ENCODE measurements at places on chromosomes 5 and 9.
A peak's percentile ranks its signal among the peaks of the same experiment; 100 is the strongest.

GRCh38 chr5:30918171-30918570 is 275.3 kb upstream of the CDH6 start:
- DNase-seq: no peak

GRCh38 chr5:111075520-111075919 is 4.0 kb downstream of the TSLP start:
- DNase-seq: no peak

DNA sequence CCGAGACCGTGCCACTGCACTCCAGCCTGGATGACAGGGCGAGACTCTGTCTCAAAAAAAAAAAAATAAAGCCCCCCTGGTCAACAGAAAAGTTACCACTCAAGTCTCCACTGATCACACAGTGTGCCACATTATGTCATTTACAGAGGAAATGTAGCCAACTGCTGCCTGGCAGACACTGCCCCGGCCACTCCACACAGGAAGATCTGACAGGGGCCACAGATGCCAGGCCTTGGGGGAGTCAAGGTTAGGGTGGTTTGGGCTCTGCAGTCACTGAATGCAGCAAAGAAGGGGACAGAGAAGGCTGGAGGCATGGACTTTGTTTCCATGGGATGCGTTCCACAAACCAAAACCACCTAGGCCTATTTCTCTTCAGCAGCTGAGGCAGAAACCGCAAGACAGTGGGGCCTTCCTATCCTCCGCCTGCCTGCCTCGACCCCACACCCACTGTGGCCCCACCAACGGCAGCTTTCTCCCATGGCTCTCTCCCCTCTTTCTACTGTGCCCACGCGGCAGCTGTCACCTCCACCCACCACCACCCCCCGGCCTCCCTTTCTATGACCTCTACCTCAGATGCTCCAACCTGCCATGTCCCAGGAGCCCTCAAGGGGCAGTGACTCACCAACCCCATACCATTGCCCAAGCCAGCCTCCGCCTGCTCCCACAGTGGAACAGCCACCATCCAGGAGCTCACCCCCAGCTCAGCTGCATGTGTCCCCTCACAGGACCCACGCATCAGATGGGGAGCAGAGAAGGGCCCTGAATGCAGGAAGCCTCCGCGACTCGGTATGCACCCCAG is 12.4 kb downstream of the IPPK start:
- DNase-seq: no peak

- DNase-seq: no peak
These were observed 23.7 kb upstream of the NPR3 start for GRCh38 chr5:32687499-32687831.

DNA sequence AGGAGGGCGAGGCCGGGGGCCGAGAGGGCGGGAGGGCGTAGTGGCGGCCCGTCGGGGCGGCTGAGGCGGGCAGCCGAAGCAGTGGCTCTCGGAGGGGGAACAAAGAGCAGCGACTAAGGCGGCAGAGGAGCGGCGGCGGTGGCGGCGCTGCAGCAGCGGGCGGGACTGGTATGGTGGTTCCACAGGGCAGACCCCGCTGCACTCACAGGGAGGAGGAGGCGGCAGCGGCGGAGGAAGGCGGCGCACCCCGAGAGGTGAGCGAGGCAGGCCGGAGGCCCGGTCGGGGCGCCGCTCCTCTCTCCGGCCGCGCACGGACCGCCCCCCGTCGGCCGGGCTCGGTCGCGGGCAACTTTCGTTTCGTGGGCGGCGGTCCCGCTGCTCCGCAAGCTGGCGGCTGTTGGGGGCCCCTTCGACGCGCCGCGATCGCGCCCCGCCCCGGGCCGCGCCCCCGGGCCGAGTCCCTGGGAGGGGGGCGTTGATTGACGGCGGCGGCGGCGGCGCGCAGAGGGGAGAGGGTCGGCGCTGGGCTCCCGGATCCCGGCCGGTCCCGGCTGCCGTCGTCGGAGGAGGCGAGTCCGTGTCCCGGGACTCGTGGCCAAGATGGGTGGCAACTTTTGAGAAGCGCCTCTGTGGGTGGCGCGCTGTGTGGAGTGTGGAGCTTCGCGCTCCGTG is 467 bp downstream of the CNOT6 start:
- peak; percentile 29 for DNase-seq

GRCh38 chr9:32441678-32442077 is 57.2 kb downstream of the ACO1 start:
- no peak for DNase-seq

GRCh38 chr9:92010705-92011536 is 60.9 kb upstream of the ROR2 start:
- DNase-seq: no peak

DNA sequence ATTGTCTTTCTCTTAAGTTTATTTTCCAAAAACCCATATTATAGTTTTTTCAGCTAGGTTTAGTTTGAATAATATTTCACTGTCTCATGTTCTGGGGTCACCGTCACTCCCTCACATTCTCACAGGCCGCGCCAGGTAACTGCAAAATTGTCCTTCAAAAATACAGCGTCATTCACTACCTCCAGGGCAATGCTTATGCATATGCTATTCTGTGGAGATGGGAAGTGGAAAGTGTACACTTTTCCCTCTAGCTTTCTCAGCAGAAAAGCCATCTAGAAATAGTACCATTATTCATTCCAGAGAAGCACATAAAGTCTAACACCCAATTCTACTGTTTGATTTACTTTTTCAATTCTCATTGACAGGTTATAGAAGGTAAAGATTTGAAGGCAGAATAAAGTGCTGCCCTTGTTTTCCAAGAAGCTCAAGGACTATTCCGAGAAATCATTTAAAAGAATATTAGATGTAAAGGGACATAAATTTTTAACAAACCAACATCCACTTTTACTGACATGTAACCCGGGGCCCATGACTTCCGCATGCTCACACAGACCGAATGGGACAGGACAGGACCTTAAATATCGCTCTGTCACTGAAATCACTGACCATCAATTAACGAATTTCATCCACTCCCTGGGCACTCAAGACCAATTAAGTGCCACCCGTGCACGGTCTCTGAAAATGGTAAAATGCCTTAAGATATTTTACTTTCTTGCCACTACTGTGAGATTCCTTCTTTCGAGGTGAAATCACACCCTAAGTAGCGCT is 720 bp downstream of the NUDT12 start:
- no peak for DNase-seq

GRCh38 chr5:177035976-177036375 is 13.5 kb downstream of the ZNF346 start:
- no peak for DNase-seq

DNA sequence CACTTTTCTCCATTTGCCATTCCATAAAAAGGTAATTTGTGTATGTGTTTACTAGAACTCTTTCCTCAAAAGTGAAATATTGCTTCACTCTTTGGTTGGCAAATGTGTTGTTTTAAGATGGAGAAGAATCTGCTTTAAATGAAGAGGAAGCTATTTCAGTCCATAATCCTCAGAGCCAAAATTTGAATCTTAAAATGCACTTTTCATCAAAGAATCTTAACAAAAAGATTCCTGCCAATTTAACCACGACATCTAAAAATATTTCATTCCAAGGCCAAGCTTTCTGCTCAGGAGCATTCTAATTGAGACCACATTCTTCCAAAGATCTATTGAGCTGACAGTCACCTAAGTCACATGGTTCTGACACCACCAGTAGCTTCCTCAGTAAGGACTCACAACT is 7.5 kb downstream of the GABRB2 start:
- no peak for DNase-seq

- no peak for DNase-seq
These were observed 109.8 kb upstream of the MVB12B start for GRCh38 chr9:126216826-126217225.

DNA sequence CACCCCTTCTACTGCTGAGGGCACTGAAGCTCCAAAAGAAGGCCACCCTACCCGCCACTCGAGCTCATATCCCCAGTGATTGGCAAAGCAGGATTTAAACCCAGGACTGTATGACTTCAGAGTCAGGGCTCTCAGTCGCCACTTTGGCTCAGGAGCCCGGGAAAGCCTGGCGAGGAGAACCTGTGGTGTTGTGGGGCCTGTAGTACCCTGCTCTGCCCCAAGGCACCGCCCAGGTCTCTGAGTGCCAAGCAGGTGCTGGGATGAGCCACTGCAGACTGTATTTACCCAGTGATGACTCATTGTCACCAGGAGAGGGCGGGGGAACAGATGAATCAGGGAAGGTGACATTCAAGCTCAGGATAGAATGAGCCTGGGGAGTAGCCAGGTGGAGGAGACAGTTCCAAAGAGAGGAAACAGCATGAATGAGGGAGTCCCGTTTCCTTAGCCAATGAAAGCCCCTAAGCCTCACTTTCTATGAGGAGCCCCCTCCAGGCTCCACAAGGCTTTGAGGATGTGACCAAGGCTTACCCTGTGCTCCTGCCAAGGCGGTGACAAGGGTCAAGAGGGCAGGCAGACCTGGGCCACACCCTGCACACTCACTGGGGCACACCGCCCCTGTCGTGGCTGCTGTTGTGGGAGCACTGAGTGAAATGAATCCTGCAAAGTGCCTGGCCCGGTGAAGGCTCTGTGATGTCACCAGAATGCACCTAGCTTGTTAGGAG is 17.8 kb upstream of the DPM2 start:
- peak; percentile 81 for DNase-seq

DNA sequence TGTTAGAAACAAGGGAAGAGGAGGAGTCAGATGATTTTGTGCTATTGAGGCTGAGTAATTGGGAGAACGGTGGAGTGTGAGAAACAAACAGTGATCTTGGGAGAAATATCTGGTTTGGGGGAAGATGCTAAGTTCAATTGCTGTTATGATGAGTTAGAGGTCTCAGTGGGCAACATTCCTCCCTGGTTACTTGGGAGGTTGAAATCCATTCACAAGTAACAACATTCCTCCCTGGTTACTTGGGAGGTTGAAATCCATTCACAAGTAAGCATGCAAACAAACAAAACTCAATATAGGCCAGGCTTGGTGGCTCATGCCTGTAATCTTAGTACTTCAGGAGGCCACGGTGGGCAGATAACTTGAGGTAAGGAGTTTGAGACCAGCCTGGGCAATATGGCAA is 38.7 kb downstream of the AGXT2 start:
- no peak for DNase-seq

DNA sequence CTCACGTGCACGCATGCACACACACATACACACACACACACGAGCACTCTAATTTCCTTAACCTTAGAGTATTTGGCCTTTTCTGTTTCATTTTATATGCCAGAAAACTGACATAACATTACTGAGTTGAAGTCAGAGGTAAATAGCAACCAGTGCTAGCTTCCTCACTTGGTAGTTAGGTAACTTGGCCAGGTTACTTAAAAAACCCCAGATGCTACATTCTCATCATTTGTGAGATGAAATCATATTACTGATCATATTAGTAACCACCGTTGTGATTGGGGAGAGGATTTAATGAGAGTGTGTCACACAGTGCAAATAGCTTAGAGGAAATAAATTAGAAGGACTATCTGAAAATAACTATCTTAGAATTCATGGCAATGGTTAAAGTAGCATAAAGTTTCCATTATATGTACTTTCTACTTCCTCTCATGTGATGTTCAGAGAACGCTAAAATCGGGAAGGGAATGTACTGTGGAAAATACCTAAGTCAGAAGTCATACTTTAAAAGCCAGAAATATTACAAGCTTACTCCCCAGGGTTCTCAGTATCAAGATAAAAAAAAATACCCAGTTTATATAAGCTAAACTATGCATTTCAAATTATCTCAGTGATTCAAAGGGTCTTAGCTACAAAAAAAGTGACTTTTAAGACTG is 120.5 kb downstream of the TUSC1 start:
- DNase-seq: no peak

DNA sequence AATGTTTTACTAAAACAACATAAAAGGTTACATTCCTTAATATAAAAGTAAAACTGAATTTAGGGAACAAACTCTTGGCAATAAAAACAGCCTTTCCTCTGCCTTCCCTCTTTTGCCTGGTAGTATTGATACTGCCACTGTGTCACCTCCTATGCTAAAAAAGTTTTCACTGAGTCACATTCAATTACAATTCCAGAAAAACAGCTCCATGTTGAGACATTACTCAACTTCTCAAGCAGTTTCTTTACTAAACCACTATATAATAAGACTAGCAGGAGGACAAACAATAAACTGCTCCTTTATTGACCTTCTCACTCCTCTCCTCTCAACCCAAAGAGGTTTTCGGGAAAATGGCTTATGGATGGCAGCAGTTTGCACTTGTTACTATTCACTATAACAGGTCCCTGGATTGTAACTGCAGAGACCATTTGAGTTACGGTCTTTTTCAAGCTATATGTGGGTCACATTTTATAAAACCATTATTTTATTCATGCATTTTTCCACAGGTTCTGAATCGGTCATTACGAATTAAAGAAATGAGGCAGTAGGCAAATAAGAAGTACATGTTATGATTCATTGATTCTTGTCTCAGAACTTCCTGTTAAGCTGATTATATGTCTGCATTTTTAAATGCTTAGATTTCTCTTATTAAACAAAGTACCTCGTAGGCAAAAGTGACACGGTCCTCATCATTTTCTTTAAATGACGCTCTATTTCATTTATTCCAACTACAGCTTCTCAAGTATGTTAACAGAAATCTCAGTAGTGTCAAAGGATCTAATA is 2.1 kb downstream of the ZDHHC21 start:
- DNase-seq: no peak

GRCh38 chr5:123528878-123529277 is 16.9 kb downstream of the CSNK1G3 start:
- no peak for DNase-seq

GRCh38 chr5:86127696-86128095 is 490.0 kb upstream of the COX7C start:
- no peak for DNase-seq

DNA sequence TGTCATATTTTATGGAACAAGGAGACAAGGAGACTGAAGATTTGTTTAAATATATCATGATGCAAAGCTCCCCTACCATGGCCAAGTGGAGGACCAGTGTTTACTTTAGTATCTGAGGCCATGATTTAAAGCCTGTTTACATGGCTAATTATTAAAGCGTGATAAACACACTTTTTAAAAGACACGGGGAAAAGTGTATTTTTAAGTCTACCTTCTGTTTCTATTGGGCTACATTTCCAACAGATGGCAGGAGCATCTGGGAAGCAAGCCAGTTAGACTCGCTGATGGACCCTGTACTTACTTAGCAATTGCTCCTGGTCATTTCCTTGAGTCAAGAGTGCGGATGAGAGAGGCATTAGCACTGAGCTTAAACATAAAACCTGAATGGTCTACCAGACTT is 480.3 kb upstream of the SEMA6A start:
- no peak for DNase-seq

GRCh38 chr5:111262815-111263214 is 38.6 kb downstream of the CAMK4 start:
- DNase-seq: no peak

DNA sequence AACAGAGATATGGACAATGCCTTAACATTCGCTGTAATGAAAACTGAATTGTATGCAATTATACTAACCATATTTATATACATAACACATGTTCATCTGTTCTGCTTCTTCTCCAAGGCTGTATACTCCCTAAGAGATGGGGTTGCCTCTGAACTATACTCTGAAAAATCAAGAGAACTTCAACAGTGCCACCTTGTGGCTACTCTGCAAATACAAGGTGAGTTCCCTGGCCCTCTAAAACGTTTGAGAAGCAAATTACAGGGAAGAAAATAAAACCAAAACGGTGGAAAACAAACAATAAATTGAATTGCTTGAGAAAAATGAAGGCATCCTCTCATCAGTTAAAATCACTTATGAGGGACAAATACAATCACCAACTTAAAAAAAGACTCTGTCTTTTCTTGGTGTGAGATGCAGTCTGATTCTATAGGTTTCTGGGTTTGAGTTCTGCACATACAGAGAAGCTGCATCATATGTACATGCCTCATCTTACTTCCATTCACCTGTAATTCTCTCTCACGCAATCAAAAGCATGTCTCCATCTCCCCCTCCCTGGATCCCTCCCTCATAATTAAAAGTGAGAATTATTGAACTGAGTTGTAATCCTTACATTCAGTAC is 98.6 kb downstream of the FBXW11 start:
- peak; percentile 52 for DNase-seq

GRCh38 chr9:128214571-128215490 is 11.7 kb downstream of the DNM1 start:
- DNase-seq: no peak

All from CD4-positive, alpha-beta T cell treated with Interleukin-6 at 100 ng/mL for 8 hours (primary cell).